Thyroid gland (tissue), 4 donors: ENCODE measurements at places on chromosomes 7 and 10. TPM values are rescaled to one million over a fixed set of nuclear protein-coding genes. Genes with fewer than 3 reads are reported as not detected.

Gene ENTPD1
- total RNA-seq = 15.6 TPM

- DNase-seq = no peak
- no peaks in the 10 kb centered on the region for H3K36me3 ChIP-seq
- H3K27ac ChIP-seq = no peak overlapping the region
- peaks cover 6% of the 10 kb centered on the region for H3K4me1 ChIP-seq
Measured at GRCh38 chr10:101358706-101359300, 4.8 kb downstream of the BTRC start.

- no peak overlapping the region for H3K27ac ChIP-seq
- DNase-seq = no peak
- no peak overlapping the region for H3K4me3 ChIP-seq
- no peaks in the 10 kb centered on the region for H3K36me3 ChIP-seq
- no peaks in the 10 kb centered on the region for H3K4me1 ChIP-seq
Measured at GRCh38 chr7:145193951-145194350, 358.1 kb upstream of the TPK1 start.

Gene RBP3
- not detected for total RNA-seq

DNA sequence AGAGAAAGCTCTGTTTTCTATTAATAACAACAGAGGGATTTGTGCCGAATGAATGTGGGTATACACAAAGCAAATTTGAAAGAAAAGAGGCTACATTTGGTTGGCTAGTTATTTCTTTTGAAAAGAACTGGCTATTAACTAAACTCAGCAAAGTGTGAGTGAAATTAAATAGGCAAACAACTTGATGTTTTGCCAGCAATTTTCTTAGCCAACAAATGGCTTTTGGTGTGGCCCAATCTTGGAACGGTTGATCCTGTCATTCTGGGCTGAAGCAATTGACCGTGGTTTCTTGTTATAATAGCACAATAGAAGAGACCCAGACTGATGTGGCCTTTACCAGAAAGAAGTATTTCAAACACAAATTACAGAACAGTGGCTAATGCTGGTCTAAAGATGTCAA lies 898.6 kb downstream of the KCNMA1 start:
- H3K27me3 ChIP-seq = no peaks in the 10 kb centered on the region
- no peaks in the 10 kb centered on the region for H3K36me3 ChIP-seq
- H3K27ac ChIP-seq = no peak overlapping the region
- DNase-seq = no peak
- H3K4me3 ChIP-seq = no peak overlapping the region

DNA sequence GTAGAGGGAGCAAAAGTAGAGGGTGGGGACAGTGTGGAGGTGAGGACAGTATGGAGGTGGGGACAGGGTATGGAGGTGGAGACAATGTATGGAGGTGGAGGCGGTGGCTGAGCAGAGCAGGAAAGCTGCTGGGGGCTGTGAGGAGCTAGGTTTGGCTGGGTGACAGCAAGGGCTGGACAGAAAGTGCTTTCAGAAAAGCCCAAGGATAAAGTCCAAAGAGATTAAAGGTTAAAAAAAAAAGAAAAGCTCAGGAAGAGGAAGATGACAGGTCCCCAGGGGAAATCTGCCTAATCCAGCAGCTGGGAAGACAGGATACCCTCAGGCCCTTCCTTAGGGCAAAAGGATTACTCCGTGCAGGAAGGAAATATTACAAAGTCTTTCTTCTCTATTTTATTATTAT lies 32.1 kb upstream of the PFKFB3 start:
- no peak overlapping the region for H3K4me3 ChIP-seq
- no peak for DNase-seq
- H3K4me1 ChIP-seq = no peaks in the 10 kb centered on the region
- H3K27ac ChIP-seq = no peak overlapping the region
- H3K27me3 ChIP-seq = no peaks in the 10 kb centered on the region

DNA sequence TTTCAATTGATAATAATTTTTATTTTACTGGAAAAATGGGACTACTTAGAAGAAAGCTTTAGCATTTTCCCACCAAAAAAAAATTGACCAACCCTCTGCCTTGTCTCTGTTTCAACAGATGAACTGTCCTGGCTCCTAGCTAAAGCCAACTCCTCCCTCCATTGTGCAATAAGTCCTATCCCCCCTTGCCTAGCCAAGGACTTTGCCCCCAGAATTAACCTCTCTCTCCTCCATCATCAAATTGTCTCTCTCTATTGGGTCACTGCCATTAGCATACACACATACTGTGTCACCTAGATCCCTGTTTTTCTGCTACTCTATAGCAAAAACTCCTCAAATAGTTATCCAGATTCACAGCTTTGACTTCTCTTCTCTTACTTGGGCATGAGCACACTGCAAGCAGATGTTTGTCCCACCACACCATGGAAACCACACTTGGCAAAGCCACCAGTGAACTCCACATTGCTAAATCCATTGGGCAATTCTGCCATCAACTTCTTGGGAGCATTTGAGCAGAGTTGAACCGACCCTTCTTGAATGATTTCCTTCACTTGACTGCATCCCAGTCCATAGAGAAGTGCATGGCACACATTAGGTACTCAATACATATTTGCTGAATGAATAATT lies 91.4 kb upstream of the NEBL start:
- DNase-seq = no peak
- H3K27ac ChIP-seq = no peak overlapping the region
- no peaks in the 10 kb centered on the region for H3K4me1 ChIP-seq
- no peak overlapping the region for H3K4me3 ChIP-seq
- H3K36me3 ChIP-seq = no peaks in the 10 kb centered on the region

Gene PON3
- 6.1 TPM for total RNA-seq

Gene ADAM12
- total RNA-seq = 0.92 TPM

GRCh38 chr7:106050002-106050745 lies 61.9 kb downstream of the SYPL1 start:
- no peaks in the 10 kb centered on the region for H3K27me3 ChIP-seq
- H3K36me3 ChIP-seq = no peaks in the 10 kb centered on the region
- H3K4me3 ChIP-seq = no peak overlapping the region

DNA sequence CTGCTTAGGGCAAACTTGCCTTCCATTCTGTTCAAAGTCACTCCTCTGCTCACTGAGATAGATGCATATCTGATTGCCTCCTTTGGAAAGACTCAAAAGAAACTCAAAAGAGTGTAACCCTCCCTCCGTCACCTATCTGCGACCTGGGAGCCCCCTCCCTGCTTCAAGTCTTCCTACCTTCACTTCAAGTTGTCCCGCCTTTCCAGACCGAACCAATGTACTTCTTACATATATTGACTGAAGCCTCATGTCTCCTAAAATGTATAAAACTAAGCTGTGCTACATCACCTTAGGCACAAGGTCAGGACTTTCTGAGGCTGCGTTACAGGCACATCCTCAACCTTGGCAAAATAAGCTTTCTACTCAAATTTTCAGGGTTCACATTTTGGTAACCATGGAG lies 77.4 kb upstream of the C1GALT1 start:
- no peaks in the 10 kb centered on the region for H3K27me3 ChIP-seq
- no peak overlapping the region for H3K4me3 ChIP-seq
- H3K36me3 ChIP-seq = no peaks in the 10 kb centered on the region
- no peak overlapping the region for H3K27ac ChIP-seq
- H3K4me1 ChIP-seq = peaks cover 4% of the 10 kb centered on the region

GRCh38 chr7:23888958-23889357 lies 178.9 kb downstream of the STK31 start:
- DNase-seq = no peak
- no peaks in the 10 kb centered on the region for H3K36me3 ChIP-seq
- H3K27ac ChIP-seq = no peak overlapping the region
- no peaks in the 10 kb centered on the region for H3K4me1 ChIP-seq
- H3K27me3 ChIP-seq = no peaks in the 10 kb centered on the region
- H3K4me3 ChIP-seq = no peak overlapping the region

Gene TIAL1
- total RNA-seq = 119 TPM

- no peaks in the 10 kb centered on the region for H3K27me3 ChIP-seq
- H3K36me3 ChIP-seq = no peaks in the 10 kb centered on the region
- DNase-seq = peak; percentile 39
Measured at GRCh38 chr10:71312811-71313789, 6.0 kb upstream of the SLC29A3 start.

Gene KLF14
- not detected for total RNA-seq

DNA sequence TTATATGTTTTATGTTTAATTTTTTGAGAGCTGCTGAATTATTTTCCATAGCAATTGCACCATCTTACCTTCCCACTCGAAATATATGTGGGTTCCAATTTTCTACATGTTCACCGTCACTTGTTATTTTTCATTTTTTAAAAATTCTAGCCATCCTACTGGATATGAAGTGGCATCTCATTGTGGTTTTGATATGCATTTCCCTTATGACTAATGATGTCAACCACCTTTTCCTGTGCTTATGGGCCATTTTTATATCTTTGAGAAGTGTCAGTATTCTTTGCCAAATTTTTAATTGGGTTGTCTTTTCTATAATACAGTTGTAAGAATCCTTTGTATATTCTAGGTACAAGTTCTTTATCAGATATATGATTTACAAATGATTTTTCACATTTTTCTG lies 27.8 kb downstream of the NHLRC2 start:
- no peak overlapping the region for H3K4me3 ChIP-seq
- no peak overlapping the region for H3K27ac ChIP-seq
- H3K4me1 ChIP-seq = no peaks in the 10 kb centered on the region
- H3K36me3 ChIP-seq = no peaks in the 10 kb centered on the region
- H3K27me3 ChIP-seq = no peaks in the 10 kb centered on the region

- no peak overlapping the region for H3K4me3 ChIP-seq
- peaks cover 36% of the 10 kb centered on the region for H3K4me1 ChIP-seq
- DNase-seq = no peak
- H3K36me3 ChIP-seq = no peaks in the 10 kb centered on the region
- H3K27ac ChIP-seq = no peak overlapping the region
Measured at GRCh38 chr10:110353244-110354119, 48.8 kb upstream of the SMNDC1 start.

DNA sequence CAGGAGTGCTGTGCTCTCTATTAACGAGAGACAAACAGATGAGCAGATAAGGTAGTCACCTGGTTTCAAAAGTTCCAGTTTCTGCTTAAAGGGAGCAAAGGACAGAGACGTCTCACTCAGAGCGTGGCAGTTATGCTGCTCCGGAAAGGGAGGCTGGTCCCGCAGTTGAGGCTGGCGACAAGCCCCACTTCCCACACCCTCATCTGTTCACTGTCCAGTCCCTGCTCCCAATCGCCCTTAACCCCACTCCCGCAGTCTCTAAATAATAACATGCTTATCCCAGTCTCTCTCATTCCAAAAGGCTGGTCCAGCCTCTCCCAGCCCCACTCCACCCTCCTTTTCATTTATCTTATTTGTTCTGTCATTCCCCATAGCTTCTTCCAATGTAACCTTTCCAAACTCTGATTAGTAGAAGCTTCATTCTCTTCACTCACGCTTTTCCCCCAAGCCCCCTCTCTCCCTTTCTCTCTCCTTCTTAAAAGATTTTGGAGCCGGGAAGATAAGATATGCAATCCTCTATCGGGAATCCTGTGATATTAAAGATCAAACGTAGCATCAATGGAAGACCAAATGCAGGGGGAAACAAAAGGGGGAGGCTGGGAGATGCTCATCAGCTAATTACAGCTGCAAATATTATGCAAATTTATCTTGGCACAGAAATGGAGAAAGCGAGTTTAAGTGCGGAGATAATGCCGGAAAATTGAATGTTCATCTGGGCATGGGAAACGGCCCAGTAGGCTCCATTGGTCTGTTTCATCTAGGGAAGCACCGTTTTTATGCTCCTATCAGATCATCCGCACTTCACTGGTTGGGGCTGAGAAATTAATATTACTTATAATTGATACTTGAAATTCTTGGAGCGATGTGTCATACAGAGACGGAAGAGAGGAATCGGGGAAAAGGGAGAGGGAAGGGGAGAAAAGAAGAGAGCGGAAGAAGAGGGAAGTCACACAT lies 16.3 kb upstream of the GATA3 start:
- H3K36me3 ChIP-seq = no peaks in the 10 kb centered on the region
- H3K4me1 ChIP-seq = peaks cover 39% of the 10 kb centered on the region
- no peak for DNase-seq
- H3K27ac ChIP-seq = no peak overlapping the region
- peaks cover 80% of the 10 kb centered on the region for H3K27me3 ChIP-seq
- no peak overlapping the region for H3K4me3 ChIP-seq

DNA sequence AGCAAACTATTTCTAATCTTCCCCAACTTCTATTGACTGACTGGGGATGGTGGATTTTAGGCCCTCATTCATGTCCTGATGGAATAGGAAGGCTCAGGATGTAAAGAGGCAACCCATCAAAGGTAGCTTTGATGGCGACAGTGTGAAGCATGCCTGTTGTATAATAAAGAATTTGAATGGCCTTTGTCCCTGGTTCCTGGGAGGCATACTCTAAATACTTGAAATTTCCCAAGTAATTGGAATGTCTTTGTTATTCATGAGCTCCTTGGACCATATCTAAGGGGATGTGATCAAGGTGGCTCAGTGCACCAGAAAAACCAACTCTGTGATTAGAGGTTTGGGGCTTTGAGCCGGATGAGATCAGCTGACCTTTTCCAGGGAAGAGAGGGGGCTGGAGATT lies 264.5 kb upstream of the NEBL start:
- H3K36me3 ChIP-seq = no peaks in the 10 kb centered on the region
- H3K27ac ChIP-seq = peak overlapping the region; percentile 53
- peaks cover 60% of the 10 kb centered on the region for H3K4me1 ChIP-seq
- no peaks in the 10 kb centered on the region for H3K27me3 ChIP-seq
- H3K4me3 ChIP-seq = no peak overlapping the region

DNA sequence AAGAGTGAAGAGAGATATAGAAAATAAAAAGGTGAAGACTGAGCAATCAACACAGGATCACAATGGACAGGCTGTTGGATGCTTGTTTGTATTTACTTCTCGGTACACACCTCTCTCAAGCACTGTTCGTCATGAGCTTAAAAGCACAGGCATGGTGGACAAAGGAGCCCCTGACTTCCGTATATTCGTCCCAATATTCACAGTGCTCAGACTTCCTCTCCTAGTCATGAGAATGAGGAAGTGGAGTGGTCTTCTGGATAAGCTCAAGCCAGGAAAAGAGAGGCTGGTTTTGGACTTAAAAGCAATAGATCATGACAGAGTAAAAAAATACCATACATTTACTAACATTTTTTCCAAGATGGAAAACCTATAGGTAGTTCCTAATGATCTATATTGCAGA lies 172.5 kb downstream of the SORCS1 start:
- no peak for DNase-seq
- H3K27me3 ChIP-seq = no peaks in the 10 kb centered on the region

Gene CYP3A5
- total RNA-seq = 0.67 TPM

DNA sequence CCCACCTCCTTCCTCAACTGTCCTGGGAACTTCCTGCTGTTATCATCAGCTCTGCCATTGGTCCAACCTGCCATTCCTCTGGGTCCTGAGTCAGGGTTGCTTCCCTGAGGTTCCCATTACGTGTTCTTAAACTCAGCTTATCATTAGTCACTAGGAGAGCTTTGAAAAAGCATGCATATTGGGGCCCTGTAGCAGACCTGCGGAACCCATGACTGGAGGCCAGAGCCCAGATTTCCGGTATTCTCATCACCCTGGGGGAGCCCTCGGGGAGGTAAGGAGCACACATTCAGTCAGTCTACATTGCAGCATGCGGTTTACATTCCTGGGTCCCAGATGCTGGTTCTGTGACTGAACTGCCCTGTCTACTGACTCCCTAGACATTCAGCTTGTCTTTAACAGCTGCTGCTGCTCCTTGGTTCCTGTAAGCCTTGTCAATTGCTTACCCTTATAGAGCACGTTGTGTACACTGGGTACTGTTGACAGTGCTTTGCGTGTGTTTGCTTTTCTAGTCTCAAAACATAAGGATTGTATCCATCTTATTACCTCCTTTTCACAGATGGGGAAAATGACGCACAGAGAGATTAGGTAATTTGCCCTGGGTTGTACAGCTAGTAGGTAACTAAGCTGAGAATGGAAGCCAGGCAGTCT lies 12.8 kb downstream of the CDHR3 start:
- no peak overlapping the region for H3K4me3 ChIP-seq
- H3K4me1 ChIP-seq = peaks cover 29% of the 10 kb centered on the region
- no peaks in the 10 kb centered on the region for H3K36me3 ChIP-seq
- H3K27me3 ChIP-seq = no peaks in the 10 kb centered on the region
- DNase-seq = no peak
- no peak overlapping the region for H3K27ac ChIP-seq
